Left renal cortex interstitium (tissue), 4 donors: ENCODE measurements at places on chromosomes 11 and 22.

DNA sequence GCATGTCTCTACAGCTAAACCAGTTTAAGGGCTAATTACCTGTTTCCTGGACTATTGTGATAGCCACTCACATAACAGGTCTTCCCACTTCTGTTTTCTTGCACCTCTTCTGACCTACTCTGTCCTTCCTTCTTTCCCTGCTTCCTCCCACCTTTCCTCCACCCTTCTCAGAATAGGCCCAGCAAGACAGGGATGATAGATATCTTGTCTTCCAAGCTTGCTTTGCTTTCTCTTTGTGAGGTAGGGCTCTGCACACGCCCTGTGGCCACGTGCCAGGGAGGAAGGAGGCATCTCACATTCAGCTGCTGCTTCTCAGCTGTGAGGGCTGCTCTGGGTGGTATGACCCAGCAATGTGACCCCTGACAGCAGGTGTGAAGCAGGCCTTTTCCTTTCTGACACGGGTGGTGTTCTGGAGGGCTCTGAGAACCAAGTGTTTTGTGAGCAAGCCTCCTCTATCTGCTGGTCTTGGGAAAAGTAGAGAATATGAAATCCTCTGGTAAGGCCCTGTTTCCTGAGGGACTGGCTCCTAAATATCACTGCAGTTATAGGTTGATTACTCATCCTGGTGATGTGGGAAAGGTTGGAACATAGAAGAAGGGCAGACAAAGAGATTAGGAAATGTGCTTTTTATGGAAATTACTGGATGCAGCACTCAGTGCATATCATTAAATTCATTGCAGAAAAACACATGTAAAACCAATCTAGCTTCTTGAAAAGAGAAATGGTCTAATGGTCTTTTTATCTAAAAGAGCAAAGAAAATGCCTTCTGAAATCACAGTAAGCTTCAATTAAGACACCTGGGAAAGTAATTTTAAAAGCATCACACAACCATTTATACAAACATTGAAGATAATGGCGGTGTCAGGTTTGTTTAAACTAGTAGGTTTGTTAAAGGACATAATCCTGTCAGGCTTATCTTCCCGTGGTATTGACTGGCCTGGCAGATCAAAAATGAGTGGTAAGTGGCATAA, 8.5 kb downstream of the AMOTL1 start:
- no peak for DNase-seq

DNA sequence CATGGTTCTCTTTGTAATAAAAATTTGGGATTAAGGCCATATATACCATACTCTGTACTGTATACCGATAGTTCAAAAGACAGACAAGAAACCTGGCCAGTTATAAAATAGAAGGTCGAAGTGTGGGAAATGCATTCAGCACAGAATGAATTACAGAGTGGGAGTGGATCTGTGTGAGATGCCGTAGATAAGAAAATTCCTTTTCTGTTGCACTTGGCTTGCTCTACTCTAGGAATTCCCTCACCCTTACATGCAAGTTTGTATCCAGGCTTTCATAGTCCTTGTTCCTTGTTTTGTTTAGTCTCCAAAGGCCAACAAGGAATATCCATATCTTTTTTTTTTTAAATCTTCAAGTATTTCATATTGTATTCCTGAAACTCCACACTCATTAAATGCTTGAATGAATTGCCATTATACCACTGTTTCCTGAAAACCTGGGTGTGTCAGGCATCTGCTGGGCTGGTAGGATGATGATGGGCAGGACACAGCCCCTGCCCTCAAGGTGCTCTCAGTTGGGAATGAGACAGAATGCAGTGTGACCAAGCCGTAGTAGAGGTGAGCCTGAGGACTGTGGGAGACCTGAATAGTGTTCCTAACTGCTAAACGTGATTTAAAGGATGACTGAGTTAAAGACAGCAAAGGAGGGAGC, 53.5 kb downstream of the TEAD1 start:
- no peak for DNase-seq

DNA sequence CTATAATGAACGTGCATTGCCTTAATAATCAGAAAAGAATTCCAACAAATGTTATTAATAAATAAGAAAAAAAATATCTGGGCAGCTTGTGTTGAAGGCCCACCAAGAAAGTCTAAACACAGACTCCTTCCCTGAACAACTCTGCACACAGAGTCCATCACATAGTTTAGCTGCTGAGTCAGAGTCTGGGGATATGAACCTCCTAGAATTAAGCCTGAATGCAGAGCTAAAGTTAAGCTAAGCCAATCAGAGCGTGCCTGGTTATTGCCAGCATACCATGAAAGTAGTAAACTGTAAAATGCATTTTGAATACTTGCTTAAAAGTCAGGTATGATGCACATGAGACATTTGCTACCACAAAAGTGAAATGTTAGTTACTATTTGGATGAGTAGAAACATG, 25.6 kb upstream of the TENM4 start:
- DNase-seq, result no peak

DNA sequence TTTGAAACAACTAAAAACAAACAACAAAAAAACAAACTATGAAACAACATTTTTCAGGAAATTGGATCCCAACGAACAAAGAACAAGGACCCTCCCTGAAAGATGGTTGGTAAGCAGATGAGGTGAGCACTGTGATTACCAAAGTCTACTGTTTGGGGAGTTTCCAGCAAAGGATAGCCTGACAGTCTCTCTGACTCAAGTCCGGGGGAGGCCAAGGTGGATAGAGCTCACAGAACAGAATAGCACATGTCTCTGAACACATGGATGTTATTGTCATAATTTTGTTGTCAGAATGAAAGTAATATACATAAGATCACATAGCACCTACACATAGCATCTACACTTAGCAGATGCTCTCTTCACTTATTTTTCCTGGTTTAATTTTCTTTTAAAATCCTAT, 501.3 kb upstream of the TENM4 start:
- no peak for DNase-seq

GRCh38 chr22:35719212-35719875, 1.7 kb downstream of the APOL5 start:
- DNase-seq, result no peak

DNA sequence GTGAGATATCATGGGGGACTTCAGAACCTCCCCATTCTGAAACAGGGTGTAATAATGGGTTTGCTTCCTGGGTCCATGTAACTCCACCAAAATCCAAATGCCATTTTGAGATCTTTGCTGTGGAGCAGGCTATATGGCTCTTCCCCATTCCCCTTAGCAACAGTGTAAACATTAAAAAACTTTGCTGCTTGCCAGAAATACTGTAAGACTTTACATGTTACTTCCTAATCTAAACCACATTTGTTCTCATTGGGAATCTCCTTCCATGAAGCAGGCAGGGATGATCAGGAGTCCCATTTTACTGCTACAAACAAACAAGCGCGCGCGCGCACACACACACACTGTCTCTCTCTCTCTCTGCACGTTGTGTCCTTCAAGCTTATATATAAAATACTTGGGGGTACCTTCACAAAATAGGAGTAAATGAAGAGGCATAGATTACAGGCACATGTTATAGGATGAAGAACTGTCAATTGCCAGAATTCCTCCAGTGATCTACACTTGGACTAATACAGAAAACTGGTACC, 86.5 kb downstream of the ANO3 start:
- no peak for DNase-seq

GRCh38 chr11:113587308-113587739, 112.1 kb upstream of the DRD2 start:
- DNase-seq, result no peak

GRCh38 chr22:28907311-28908008, 24.1 kb downstream of the ZNRF3 start:
- DNase-seq, result no peak

DNA sequence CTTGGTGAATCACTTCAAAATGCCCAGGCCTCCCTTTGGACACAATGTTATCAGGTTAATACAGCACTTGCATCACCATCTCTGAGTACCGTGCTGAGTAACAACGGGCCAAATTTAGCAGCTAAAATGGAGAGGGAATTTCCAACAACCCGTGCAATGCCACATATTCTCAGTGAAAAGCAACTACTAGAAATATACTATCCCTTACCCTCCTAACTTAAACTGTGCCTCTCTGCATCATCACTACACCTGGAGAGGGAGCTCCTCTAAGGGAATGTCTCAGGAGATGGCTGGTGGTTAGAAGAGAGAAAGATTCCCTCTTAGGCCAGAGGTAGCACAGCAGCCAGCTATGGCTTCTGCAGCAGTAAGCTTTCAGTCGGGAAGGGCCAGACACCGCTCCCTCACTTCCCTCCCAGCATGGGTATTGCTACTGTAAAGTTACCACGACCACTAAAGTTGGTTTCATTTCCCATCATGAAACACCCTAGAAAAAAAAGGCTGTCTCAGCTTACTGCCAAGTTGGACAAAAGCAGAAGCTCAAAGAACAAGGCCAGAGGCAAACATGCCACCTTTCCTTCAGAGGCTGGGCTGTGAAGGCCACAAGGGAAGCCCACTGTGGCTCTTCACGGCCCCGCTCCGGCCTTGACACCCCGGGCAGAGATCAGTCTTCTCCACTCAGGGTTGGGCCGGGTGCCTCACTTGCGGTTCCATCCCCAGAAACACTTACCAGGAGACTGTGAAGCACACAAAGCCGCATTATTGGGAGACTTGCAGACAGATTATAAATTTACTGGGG, 3.9 kb downstream of the MAML2 start:
- no peak for DNase-seq

- no peak for DNase-seq
Observed at GRCh38 chr11:120034176-120034875, 103.6 kb downstream of the TRIM29 start.

DNA sequence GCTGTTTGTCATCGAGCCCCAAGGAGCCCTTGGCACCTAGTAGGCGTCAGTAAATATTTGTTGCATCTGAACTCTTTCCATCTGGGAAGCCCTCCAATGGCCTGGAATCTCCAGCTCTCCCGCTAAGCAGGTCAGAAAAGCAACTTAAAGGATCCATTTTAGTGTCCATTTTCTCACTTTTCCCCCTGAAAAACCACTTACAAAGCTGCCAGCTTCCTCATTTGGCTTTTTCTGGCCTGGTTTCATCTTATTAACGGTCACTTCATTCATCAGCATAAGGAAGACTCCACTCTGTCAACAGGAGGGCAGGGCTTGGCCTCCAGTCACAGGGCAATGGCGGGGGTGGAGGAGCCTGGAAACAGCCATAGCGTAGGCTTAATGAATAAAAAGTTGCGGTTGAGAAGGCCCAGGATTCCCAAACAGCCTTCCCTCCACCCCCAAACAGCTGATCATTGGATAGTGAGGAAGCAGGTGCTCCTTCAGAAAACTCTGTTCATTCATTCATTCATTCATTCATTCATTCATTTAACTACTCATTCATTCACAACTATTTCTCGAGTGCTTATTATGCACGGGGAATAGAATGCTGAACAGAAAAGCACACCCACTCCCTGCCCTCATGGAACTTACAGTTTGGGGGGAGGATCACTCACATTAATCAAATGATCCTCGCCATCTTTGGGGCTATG, 104.5 kb upstream of the RCN1 start:
- DNase-seq, result no peak

- no peak for DNase-seq
Observed at GRCh38 chr11:72844356-72844755, 30.1 kb downstream of the ATG16L2 start.

GRCh38 chr11:123057661-123058305, 4.2 kb downstream of the HSPA8 start:
- DNase-seq, result no peak

- DNase-seq, result no peak
Observed at GRCh38 chr11:62001450-62002191, 34.2 kb upstream of the FTH1 start.

DNA sequence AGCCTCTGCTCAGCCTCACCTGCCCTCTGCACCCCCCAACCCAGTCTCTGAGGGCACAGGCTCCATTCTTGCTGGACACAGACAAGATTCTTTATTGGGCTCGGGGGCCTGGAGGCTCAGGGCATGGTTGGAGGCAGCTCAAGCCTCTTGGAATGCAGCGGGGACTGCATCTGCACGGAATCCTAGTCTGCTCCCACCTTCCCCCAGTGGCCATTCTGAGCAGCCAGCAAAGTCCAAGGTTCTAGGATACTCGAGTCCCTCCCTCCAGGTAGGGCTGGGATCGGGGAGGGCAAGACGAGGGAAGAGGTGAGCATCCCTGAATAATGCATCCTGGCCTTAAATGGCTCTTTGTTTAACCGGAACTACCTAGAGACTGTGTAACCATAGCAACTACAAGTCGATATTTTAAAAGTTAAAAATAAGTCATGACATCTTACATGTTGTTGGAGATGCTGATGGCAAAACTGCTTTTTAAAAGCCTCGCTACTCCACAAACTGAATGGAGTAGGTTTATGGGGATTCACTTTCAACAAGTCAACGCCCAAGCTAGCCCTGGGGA, 10.7 kb upstream of the IGSF22 start:
- DNase-seq, result no peak

DNA sequence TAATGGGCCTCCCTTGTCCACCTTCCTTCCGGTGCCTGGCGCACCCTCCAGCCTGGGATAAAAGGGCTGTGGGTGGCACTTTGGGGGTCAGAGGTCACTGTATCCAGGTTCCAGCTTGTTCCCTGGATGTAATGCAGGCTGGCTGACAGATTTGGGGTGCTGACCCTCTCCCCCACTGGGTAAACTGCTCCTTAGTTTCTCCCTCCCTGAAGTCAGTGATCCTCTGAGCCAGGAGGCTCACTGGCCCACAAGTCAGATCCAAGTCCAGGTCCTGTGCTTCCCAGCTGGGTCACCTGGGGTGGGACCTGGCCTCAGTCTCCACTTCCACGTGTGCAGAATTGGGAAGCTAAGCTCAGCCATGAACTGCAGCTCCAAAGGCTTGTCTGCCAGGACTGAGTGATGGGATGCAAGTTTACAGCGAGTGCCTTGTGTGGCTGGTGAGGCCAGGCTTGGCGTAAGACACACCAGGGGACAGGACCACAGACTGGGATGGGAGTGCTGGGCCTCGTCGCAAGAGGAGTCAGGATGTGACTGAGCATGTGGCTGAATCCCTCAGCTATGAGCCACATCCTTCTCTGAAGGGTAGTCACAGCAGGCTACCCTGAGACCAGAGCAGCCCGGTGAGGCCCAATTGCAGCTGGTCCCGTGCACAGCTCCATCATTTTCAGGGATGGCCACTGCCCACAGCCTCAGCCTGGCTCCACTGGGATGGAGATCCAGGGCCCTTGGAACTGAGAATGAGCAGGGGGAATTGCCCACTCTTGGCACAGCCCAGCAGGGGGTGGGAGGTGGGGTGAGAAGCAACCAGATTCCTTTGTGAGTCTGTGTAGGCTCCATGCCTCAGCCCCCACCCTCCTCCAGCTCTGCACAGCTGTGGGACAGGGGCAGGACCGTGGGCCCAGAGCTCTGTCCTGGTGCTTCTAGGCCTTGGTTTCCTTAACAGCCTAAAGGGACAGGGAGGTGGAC, 7.2 kb downstream of the SHISA8 start:
- no peak for DNase-seq

- no peak for DNase-seq
Observed at GRCh38 chr11:128498721-128499245, 88.6 kb downstream of the ETS1 start.

- DNase-seq, result no peak
Observed at GRCh38 chr22:49052023-49052538, 775.6 kb downstream of the BRD1 start.

- no peak for DNase-seq
Observed at GRCh38 chr11:44620328-44620725, 54.9 kb downstream of the CD82 start.
